ENCODE measurements at places on chromosomes 7 and 10.
A peak's percentile ranks its signal among the peaks of the same experiment; 100 is the strongest.

GRCh38 chr7:100886142-100886935 is 3.2 kb downstream of the UFSP1 start:
- DNase-seq: no peak

GRCh38 chr10:26486304-26486703 is 48.2 kb downstream of the APBB1IP start:
- DNase-seq: peak; percentile 98

DNA sequence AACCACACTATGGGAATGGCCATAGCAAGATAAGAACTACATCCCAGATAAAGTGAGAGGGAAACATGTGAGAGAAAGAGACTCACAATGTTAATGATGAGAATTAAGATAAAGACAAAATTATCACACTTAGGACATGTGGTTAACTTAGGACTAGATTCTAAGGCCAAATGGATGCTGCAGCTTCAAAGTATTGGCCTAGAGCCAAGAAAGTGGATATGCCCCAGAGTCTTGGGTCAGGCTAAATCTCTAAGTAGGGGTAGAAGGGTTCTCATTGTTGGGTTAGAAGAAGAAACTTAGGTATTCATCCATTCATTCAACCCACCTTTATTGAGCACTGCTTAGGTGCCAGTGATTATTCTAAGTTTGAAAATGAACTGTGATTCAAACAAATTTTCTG is 818.0 kb downstream of the PHTF2 start:
- DNase-seq: no peak

GRCh38 chr10:58173391-58173790 is 94.3 kb downstream of the IPMK start:
- no peak for DNase-seq

GRCh38 chr10:128167926-128168520 is 41.8 kb upstream of the MKI67 start:
- no peak for DNase-seq

DNA sequence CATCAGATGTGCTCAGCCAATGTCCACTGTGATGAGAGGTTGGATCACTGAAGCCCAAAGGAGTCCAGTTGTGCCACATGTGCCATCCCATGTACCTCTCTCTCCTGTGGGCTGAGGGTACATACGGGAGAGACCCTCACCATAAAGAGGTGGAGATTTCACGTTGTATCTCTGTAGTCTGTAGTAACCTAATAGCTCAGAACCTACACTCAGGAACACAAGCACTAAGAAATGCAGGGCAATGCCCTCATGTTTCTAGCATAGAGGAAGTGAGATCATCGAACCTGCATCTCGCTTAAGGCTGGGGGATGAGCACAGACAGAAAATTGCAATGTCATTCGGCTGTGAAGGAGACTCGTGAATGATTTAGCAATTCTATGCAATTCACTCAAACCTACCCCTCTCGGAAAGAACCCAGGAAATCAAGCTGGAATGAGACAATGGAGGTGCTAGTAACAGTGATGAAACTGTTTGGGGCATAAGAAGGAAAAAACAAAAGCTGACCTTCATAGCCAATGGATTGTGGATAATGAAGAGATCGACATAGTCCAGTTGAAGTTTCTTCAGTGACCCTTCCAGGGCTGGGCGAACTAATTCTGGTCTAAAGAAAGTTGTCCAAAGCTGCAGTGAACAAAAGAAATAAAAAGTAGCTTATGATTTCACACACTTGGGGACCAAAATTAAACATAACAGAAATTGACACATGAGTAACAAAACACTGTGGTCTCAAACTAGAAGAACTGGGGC is 80.3 kb upstream of the UCN3 start:
- peak; percentile 59 for DNase-seq

GRCh38 chr7:43232366-43232765 is 119.9 kb downstream of the HECW1 start:
- no peak for DNase-seq

DNA sequence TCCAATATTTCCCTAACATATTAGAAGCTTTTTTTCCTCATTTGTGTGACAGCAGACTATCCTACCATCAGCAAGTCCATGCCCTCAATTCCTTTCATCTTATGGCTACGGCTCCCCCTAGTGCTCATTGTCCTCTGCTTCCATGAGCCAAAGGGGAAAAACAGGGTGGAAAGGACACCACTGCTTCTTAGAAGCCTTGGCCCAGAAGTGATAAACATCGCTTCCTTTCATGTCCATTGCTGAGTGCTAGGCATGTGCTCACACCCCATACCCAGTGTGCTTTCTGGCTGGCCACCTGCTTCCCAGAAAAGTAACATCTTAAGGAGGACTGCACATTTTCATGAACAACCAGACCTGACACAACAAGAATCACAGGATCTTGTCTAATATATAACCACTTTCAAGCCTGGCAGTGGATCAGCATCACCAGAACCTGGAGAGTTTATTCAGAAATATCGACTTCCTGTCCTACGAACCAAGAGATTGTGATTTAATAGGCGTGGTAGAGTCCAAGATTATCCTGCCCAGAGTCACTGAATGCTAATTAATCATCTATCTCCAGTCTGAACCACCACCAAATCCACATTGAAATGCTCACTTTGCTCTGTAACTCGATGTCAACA is 650.5 kb upstream of the SORCS1 start:
- DNase-seq: no peak

- no peak for DNase-seq
These were observed 35.0 kb upstream of the DNAJB12 start for GRCh38 chr10:72389716-72390115.

- DNase-seq: no peak
These were observed 28.6 kb downstream of the TCERG1L start for GRCh38 chr10:131282961-131283360.

GRCh38 chr10:107122703-107123102 is 41.8 kb downstream of the SORCS1 start:
- no peak for DNase-seq

- DNase-seq: no peak
These were observed 5.7 kb downstream of the GRID2IP start for GRCh38 chr7:6545398-6546126.

DNA sequence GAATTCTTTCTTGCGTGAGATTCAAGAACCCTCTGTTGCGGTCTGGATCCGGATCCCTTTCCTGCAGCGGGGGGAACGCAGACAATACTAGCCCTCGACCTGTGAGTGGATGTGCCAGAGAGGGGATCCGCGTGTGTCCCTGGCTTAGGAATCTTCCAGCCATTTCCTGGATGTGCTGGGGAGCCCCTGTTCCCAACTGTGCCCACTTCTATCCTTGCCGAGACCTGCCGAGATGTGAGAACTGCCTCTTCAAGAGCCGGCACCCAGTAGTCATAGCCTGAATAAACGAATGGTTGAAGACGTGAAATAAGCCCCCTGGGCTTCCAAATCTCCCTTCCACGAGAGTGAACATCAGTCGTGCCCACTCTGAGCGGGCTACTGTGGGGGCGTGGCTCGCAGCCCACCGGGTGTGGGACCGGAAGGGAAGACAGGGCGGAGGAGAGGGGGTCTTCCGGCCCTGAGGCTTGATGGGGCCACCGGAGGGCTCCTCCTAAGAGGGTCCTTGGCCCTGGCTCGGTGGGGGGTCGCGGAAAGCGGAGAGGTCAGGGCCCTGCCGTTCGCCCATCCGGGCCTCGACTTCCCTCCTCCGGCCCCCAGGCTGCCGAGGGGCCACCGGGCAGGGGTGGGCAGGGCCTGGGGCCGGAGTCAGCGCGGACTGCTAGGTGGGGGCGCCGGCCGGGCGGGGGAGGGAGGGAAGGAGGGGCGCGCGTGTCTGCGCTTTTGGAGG is 1.3 kb upstream of the CCDC136 start:
- DNase-seq: no peak

- no peak for DNase-seq
These were observed 267.9 kb downstream of the SUGCT start for GRCh38 chr7:40402661-40403060.

GRCh38 chr7:30028749-30029635 is 780 bp downstream of the PLEKHA8 start:
- peak; percentile 56 for DNase-seq

- DNase-seq: no peak
These were observed 243.7 kb upstream of the PRKCQ start for GRCh38 chr10:6823770-6824169.

DNA sequence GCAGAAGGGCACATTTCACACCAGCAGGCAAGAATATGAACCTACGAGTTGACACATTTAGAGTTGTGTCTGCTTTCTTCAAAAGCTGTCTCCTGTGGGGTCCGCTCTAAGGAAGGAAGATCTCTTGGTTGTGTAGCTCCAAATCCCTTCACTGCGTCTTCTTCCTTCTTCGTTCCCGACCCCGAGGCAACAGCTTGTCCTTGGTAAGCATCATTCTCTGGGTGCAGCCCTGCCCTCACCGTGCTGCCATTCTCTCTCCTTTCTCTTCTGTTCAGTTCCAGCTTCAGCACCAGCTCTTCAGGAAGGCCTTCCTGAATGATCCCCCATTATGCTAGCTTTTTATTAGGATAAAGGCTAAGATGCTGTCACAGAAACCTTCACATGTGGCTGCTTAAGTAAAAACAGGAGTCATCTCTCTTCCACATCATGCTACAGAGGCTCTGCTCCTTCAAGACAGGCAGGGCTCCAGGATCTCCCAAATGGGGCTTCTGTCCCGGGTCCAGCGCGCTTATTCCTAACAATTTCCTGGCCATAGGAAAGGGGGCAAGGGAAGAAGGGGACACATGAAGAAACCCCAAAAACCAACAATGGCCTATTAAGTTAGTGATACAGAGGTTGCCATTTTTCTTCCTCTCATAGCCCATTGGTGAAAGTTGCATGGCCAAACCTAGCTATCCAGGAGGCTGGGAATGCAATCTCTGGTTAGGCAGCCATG is 52.2 kb upstream of the SHH start:
- DNase-seq: no peak

GRCh38 chr7:29040579-29040925 is 82.4 kb upstream of the TRIL start:
- DNase-seq: no peak

- DNase-seq: no peak
These were observed 1047.4 kb upstream of the LRRN3 start for GRCh38 chr7:110043519-110043918.

GRCh38 chr7:91051966-91052365 is 212.3 kb upstream of the FZD1 start:
- no peak for DNase-seq

DNA sequence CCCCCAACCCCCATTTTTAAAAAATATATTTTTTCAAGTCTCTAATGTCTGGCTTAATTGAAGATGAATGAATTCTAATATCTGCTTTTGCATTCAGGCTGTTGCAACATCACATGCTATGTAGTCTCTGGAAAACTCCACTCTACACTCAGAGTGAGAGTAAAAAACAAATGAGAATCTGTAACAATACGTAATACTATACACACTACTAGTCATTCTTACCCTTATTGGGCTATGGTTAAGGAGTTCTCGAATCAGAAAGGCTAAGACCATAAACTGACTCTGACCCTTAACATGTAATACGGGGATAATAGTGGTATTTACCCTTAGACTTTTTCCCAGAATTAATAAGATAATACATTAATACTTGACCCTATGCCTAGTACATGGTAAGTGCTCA is 42.9 kb upstream of the TMEM168 start:
- no peak for DNase-seq

GRCh38 chr7:114793155-114793845 is 128.6 kb upstream of the MDFIC start:
- DNase-seq: no peak

GRCh38 chr10:87589645-87590051 is 70.0 kb upstream of the PAPSS2 start:
- DNase-seq: no peak

GRCh38 chr7:127391591-127392181 is 822 bp downstream of the ZNF800 start:
- DNase-seq: peak; percentile 12

DNA sequence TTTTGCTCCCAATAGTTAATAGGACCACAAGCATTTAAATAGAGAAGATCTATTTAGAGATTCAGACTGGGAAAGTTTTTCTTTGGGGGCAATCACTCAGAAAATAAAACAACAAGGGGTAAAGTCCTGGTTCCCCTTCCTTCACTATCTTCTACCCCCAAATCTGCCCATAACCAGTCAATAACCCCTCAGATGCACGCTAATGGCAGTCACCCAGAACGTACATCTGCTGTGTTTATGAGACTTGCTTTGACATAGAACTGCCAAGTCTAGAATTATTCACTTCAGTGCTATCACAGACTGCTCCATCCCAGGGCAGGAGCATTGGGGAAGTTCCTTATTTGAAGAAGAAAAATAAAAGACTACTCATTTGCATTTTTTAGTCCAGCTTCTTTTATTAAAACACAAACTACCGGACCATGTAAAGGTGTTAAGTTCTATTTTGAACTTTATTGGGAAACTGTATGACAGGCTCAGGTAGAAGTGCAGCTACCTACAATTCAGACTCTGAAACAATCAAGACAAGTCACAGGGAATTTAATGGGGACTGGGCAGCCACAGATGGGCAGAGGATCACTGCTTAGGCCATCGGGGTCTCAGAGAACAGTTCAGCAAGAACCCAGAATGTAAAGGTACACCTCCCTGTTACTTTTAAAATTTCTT is 38.4 kb downstream of the ANK3 start:
- DNase-seq: no peak

DNA sequence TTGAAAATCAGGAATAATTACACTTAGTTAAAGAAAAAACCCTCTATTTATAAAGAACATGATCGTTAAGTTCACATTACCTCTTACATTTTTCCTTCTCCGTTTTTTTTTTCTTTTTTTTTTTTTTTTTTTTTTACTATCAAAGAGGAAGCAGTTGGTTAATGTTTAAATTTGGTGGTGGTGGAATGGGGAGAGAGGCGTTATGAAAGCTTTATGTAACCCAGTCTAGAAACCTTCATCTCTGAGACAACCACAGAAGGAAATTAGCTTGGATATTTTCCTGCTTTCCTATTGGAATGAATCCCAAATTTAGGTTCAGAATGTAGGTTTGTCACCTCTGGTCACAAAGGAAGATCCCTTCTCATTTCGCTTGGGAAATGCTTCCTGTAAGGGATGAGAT is 31.5 kb upstream of the LHFPL3 start:
- no peak for DNase-seq

DNA sequence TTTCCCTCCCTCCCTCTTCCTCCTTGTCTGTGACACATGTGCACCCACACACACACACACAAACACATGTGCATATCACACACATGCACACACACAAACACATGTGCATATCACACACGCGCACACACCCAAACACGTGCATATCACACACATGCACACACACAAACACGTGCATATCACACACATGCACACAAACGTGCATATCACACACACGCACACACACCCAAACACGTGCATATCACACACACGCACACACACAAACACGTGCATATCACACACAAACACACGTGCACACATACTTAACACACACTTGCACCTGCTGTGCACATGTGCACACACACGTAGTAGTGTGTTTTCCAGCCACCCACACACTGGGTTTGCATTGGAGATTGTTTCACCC is 29.4 kb upstream of the KNDC1 start:
- no peak for DNase-seq

GRCh38 chr7:135147899-135148721 is at the start of gene TMEM140:
Gene TMEM140 (plus strand): TSS chr7:135148072. CDS start chr7:135164442, 16,370 bp downstream.
- DNase-seq: no peak

DNA sequence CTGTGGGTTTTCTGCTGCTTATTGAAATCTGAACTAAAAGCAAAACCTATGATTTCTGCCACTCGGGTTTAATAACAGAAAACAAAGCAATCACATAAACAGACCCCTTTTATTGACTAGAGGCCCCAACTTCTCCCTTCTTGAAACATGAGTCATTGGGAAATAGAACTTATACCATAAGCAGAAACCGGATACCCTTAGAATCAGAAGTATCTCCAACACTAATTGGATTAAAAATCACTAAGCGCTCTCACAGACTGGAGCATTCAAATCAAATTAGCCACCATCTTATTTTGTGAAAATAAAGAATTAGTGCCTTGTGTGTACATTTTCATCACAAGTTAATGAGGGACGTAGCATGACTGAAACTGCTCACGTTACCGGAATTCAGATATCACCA is 206.9 kb downstream of the WDR11 start:
- DNase-seq: no peak
